Urinary bladder (tissue), 4 donors: ENCODE measurements at places on chromosomes 12 and 14. TPM values are rescaled to one million over a fixed set of nuclear protein-coding genes. Genes with fewer than 3 reads are reported as not detected.

DNAI7 gene
- total RNA-seq = 1.9 TPM

- no peak for DNase-seq
Measured at GRCh38 chr14:90839024-90839888, 23.0 kb upstream of the TTC7B start.

DNA sequence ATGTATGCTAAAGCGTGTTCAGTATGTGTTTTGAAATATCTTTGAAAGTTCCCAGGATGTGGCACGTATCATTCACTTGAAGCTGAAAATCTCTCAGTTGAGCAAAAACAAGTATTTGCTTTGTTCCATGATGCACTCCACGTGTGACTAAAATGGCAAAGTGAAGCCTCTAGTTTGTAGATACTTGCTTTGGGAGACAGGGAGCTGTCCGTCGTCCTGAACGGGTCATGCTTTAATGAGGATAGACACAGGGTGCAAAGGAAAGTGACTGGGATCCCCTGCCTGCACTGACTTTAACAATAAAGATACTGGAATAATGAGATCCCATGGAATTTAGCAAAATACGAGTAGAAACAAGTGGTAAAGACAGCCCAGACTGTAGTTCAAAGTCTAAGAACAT is 991.4 kb downstream of the NRXN3 start:
- no peak for DNase-seq

- no peak for DNase-seq
Measured at GRCh38 chr14:71410578-71411284, 503.5 kb downstream of the PCNX1 start.

- DNase-seq = no peak
Measured at GRCh38 chr12:117836476-117836875, 132.3 kb downstream of the KSR2 start.

GRCh38 chr14:22065347-22065746 is 391.7 kb upstream of the OR4E1 start:
- no peak for DNase-seq
